ENCODE measurements at places on chromosomes 11 and 22. TPM values are rescaled to one million over a fixed set of nuclear protein-coding genes. Genes with fewer than 3 reads are reported as not detected.

Gene SCGB1C1
- total RNA-seq: not detected

Gene CLCF1
- 14.6 TPM for total RNA-seq

Gene TOP3B
- total RNA-seq: 12.5 TPM

Gene SMIM35
- not detected for total RNA-seq

Gene ALG9
- 28.3 TPM for total RNA-seq

Gene ADAMTS15
- 44.9 TPM for total RNA-seq

Gene STIP1
- total RNA-seq: 116 TPM

Gene PANX2
- total RNA-seq: 0.65 TPM

Gene TRIM6
- 0.72 TPM for total RNA-seq

Gene OR10AG1
- total RNA-seq: not detected

Gene THRSP
- not detected for total RNA-seq

Gene CABP4
- total RNA-seq: not detected

Gene PRR14L
- 13.9 TPM for total RNA-seq

Gene OR51A2
- total RNA-seq: not detected

Gene B3GAT1
- under 0.01 TPM for total RNA-seq
